NCI-H69 (cell line): ENCODE measurements at places on chromosomes 4 and X.
A peak's percentile ranks its signal among the peaks of the same experiment; 100 is the strongest.

GRCh38 chr4:39263895-39264294 lies 81.6 kb downstream of the WDR19 start:
- DNase-seq: peak; percentile 0

DNA sequence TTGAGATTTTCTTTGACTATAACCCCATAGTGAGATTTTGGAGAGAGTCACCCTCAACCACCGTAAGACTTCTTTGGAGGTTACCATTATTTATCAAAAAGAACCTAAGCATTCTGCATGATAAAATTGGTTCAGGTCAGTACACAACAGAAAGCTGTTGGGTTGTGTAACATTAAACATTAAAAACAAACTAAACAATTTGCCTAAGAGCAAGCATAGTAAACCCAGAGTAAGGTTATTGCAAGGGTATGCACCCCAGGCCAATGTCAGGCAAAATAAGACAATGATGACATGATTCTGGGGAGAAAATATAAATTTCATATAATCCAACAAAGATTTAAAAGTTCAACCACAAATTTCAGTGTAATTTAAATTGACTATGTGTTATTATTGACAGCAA lies 472.4 kb downstream of the SH2D1A start:
- no peak for DNase-seq

DNA sequence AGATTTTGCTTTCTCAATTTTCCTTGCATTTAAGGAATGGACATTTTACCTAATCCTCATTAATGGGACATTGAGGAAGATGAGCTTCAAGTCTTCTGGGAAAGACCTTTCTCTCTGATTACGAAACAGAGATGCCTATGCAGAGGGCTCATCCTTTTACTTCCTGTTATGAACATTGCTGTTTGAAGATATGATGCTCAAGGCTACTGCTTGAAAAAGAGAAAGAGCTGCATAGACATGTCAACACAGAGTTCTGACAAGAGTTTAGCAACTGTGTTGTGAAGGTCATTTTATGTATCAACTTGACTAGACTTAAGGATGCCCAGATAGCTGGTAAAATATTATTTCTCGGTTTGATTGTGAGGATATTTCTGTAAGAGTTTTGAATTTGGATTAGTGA lies 13.8 kb upstream of the GNPDA2 start:
- no peak for DNase-seq

- DNase-seq: no peak
These were observed 172.8 kb upstream of the CXCL13 start for GRCh38 chr4:77432717-77433417.

DNA sequence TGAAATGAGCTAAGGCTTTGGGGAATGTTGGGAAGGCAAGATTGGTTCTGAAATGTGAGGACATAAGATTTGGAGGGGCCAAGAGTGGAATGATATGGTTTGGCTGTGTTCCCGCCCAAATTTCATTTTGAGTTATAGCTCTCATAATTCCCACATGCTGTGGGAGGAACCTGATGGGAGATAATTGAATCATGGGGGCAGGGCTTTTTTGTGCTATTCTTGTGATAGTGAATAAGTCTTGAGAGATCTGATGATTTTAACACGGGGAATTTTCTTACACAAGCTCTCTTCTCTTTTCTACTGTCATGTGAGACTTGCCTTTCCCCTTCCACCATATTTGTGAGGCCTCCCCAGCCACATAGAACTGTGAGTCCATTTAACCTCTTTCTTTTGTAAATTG lies 157.6 kb upstream of the C1QTNF7 start:
- DNase-seq: no peak

DNA sequence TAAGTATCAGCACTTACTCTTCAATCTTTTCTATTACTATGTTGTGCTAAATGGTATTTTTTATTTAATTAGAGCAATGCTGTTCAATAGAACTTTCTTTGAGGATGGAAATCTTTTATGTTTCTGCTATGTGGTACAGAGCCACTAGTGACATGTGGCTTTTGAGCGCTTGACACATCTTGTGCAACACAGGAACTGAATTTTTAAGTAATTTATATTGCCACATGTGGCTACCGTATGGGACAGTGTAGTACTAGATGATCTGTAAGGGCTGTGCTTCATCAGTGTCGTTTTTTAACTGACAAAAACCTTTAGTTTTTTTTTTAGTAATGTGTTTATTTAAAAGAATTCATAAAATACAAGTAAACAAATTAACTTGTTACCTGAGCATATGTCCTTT lies 22.4 kb downstream of the HPRT1 start:
- DNase-seq: no peak

GRCh38 chrX:154010330-154011087 lies 9.2 kb downstream of the IRAK1 start:
- no peak for DNase-seq

- peak; percentile 5 for DNase-seq
These were observed 165.2 kb downstream of the SLC39A8 start for GRCh38 chr4:102180046-102180445.

DNA sequence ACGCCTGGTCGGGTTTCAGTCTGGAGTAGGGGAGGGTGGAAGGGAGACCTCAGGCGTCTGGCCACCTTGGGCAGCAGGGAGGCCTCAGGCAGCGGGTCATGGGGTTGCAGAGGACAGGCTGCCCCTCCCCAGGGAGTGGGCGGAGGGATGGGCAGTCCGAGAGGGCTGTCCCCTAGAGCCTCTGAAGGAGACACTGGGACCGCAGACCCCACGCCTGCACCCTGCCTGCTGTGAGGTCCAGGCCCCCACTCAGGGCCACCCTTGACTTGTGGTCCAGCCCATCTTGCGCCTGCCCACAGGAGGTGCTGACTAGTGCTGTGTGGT lies 16.5 kb downstream of the FGFRL1 start:
- DNase-seq: no peak

DNA sequence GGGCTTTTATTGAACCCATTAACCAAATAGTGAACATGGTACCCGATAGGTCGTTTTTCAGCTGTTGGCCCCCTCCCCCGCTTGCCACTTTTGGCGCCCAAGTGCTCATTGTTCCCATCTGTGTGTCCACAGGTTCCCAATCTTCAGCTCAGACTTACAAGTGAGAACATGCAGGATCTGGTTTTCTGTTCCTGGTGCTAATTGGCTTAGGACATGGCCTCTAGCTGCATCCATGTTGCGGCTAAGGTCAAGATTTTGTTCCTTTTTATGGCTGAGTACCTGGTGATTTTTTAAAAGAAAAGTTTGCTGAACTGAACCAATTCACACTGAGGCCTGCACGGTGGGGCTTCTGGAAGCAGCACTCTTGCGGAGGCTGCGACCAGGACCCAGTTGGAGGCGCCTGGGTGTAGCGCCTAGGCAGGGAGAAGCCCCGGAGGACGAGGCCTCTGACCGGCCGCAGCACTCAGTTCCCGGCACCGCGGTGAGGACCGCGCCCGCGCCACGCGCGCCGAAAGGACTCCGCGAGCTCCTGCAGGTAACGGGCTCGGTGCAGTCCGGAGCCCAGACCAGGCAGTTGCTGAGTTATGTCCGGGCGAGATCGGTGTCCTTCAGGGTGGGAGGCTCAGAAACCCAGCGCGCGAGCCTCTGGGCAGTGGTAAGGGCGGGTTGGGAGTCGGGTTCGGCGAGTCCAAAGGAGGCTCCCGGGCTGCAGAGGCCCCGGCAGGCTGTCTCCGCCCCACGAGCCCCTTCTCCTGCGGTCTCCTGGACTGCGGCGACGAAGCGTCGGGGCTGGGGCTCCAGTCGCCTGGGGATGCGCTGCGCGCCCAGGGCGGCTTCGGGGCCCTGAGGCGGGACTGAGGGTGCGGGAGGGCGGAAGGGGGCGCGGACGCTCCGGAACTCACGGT lies 15.8 kb upstream of the SLC25A4 start:
- peak; percentile 29 for DNase-seq

DNA sequence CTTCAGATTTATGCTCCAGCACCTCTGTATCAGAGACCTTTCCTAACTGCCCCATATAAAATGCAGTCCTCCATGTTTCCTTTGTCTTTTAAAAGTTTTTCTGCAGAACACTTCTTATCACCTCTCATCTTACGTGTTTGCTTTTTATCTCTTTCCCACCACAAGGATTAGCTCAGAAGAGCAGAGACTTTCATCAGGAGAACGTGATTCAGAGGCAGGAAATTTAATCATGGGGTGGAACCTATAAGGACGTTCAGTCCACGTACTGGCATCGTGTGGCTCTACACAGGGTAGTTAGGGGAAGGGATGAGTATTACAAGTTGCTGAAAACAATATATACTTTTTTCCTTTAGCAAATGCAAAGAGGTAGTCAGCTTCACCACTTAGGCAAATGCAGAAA lies 98.7 kb downstream of the SORBS2 start:
- no peak for DNase-seq

GRCh38 chrX:108148524-108148923 lies 56.9 kb downstream of the ATG4A start:
- DNase-seq: no peak

- DNase-seq: no peak
These were observed 25.8 kb downstream of the CRMP1 start for GRCh38 chr4:5866841-5867813.

DNA sequence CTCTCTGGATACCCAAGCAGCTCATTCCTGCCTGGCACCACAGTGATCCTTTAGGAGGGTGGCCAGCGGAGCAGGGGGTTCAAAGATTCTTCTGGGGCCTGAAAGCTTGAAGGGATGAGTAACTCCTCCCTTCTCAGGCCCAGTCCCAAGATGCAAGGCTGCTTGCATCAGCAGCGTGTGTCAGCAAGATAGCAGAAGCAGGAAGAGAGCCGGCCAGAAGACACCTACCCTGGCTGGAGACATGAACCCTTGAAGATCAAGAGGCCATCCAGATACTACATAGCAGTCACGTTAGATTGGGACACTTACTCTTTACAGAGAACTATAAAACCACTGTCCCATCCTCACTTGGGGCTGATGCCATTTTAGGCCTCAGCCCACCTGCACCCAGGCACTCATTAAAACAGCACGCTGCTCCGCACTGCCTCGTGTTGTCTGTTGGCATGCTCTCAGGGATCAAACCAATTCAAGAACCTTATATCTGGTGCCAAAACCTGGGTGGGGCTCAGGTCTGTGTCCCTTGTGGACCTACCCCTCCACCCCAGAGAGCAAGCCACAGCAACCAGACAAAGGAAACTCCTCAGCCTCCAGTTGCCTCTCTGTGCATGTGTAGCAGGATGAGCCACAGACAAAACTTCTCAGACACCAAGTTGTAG lies 6.5 kb downstream of the UGT2B17 start:
- no peak for DNase-seq

GRCh38 chr4:41129128-41129754 lies 85.1 kb downstream of the APBB2 start:
- DNase-seq: peak; percentile 88

GRCh38 chr4:143289370-143289769 lies 47.3 kb upstream of the GAB1 start:
- no peak for DNase-seq

DNA sequence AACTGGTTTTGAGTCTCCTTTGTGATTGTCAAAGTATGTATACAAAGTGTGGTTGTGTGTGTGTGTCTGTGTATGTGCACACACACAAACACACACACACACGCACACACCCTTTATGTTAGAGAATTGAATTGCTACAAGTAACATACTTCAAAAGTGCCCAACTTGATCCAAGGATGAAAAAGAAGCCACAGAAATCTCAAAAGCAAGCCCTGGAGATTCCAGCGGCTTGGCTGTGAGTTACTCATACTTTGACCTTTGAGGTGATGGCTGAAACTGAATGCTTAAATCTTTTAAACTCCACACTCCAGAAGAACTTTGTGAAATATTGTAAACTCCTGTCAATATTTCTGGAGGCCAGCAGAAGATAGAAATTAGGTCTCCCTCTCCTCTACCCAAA lies 168.4 kb upstream of the NRK start:
- no peak for DNase-seq

- DNase-seq: peak; percentile 90
These were observed 172.0 kb downstream of the FBXO8 start for GRCh38 chr4:174111422-174111821.

GRCh38 chr4:77488882-77489281 lies 116.7 kb upstream of the CXCL13 start:
- no peak for DNase-seq

DNA sequence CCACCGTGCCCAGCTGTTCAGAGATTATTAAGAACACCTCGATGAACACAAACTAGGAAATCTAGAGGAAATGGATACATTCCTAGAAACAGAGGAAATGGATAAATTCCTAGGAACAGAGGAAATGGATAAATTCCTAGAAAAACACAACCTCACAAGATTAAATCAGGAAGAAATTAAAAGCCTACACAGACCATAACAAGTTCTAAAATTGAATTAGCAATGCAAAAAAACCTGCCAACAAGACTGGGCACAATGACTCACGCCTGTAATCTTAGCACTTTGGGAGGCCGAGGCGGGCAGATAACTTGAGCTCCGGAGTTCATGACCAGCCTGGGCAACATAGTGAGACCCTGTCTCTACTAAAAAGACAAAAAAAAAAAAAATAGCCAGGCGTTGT lies 13.1 kb upstream of the IDS start:
- no peak for DNase-seq
